Stimulated activated naive CD8-positive, alpha-beta T cell treated with anti-CD3 and anti-CD28 coated beads, Interleukin-15, Interleukin-2, amounts not matched to agents 100 U/mL and 50 U/mL, for 24 hours (primary cell): ENCODE measurements at places on chromosomes 1 and 21.

- DNase-seq: no peak
These were observed 15.6 kb upstream of the AIM2 start for GRCh38 chr1:159092036-159092760.

DNA sequence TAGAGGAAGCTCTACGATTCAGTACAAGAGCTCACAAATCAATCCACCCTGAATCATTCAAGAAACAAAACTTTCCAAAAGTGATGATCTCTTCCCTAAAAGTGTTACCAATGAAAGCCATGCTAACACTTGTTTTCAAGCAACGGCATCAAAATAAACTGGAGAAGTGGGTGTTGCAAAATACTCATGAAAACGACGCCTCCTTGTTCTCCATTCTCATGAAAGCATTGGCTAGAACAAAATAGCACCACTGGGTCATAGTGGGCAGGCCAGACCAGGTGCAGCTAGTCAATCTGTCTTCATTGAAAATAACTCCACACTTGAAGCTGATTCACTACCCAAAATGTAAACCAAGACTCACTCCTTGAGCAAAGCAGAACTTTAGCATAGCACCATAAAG, 4.3 kb downstream of the TIAM1 start:
- DNase-seq: no peak

GRCh38 chr21:45618846-45619485, 24.6 kb upstream of the PCBP3 start:
- no peak for DNase-seq

DNA sequence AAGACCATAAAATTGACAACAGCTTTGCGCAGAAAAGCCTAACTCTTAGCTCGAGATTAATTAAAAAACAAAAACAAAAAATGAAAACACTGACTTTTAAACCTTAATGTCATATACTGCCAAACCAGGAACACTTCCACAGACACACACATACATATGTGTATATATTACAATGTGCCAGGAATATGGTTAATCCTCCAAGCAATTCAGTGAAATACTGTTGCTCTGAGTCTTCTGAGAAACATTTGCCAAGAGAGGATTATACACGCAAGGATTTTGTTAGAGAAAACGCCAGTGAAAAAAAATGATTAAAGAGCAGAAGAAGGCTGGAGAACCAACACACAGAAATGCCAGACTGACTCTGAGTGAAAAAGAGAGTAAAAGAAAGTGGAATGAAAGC, 116.7 kb upstream of the CHRM3 start:
- no peak for DNase-seq

DNA sequence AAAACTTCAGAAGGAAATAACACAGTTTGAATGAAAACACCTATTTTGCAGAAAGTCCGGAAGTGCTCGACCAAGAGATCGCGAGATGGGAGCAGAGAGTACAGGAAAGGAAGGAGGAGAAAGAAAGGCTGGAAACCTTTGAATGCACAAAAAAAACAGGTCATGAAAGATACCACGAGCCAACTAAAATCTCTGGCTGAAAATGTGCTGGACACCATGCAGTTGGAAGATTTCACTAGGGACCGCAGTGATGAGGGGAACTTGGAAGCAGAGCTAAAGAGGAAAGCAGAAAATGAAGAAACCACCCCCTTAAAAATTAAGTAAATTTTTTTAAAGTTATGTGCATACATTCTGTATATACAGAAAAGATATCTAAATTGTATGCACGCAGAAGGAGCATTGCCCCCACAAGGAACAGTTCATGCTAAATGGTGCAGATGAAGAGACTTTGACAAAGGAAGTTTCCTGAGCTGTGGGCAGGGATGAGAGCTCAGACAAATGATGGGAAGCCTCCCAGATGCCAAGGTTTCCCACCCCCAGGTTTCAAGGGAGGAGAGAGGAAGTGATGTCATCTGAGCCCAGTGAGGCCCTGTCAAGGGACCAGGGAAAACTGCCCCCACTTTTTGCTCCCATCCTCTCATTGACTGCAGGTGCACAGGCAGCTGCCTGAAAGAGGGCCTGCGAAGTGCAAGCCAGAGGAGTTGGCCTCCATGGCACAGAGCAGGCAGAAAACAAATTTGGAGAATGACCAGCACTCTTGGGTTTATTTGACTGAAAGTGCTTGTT, 52.5 kb downstream of the ETS2 start:
- DNase-seq: no peak

DNA sequence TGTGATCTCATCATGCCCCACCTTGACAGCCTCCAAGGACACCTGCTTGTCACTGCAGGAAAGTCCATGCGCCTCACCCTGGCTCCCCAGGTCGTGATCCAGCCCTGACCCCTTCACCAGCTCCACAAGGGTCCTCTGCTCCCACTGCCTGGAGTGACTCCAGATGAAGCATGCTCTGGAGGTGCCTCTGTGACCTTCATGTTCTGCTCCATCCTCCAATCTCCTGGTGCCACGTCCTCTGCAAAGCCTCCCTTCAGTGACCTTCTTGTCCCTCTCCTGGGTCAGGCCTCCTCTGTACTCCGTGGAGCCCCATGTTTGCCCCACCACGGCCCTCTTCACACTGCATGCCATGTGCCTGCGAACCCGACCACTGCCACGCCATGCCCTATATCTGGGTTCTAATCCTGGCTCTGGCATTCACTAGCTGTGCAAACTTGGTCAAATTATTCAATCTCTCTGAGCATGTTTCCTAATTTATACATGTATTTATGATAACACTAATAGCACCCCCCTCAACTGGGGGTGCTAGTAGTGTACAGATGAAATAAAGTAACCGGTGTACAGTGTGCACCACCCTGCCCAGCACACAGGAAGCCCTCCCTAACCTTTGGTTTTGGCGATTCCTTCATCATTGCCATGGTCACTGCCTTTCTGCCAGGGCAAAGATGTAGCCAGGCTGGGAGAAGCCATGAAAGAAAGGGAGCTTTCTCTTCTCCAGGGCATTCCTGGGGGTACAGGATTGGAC, 77.4 kb downstream of the STUM start:
- no peak for DNase-seq

- no peak for DNase-seq
These were observed 777 bp upstream of the KISS1 start for GRCh38 chr1:204197068-204197467.

GRCh38 chr1:152858062-152858461, 1.7 kb upstream of the LCE7A start:
- DNase-seq: no peak

DNA sequence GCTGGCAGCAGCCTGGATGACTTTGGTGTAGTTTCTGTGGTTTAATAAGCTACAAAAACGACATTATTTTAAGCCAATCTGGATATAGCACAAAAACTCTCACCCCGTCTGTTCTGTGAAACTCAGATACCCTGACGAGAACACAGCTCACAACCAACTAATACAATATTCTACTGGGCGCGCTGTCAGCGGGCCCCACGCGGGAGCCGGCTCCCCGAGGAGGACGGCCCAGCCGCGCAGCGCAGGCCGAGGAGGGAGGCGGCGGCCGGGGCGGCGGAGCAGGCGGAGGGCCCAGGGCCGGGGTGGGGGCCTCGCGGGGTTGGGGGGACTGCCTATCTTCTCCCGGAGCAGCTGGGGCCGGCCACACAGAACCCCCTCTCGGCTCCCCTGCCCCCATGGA, 87.2 kb upstream of the POU3F1 start:
- DNase-seq: no peak

DNA sequence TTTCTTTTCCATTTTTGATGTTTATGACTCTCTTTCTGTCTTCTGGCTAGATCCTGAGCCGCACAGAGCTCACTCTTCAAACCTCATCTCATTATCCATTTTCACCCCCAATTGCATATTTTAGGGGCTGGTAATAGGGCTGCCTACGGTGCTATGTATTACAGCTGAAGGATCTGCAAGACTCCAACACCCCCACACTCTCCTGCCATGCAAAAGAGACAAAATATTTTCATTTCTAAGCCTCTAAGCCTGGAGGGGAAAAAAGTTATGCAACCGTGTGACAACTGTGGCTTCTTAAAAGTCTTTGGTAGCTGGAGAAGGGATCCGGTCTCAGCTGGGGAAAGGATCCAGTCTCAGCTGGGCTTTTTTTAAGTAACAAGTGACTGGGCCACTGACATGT, 311.6 kb downstream of the NPHP4 start:
- DNase-seq: no peak

DNA sequence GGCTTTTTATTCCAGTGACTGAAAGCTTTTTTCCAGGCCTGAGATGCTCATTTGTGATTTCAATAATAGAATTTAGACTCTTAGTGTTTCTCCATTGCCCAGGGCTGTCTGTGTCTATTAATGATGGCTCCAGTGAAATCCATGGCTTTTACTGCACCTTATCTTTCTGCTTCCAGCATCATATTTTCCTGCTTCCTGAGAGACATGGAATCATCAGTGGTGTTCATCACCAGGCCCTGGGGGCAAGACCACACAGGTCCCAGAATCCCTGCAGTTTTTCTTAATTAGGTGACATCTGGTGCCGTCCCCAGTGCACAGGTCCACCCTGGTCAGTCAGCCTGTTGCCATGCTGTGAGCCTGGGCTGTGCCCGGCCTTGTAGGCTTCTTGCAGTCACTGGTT, 15.5 kb downstream of the NT5C1A start:
- DNase-seq: no peak

- no peak for DNase-seq
These were observed 31.0 kb downstream of the TMCC2 start for GRCh38 chr1:205258719-205259118.

DNA sequence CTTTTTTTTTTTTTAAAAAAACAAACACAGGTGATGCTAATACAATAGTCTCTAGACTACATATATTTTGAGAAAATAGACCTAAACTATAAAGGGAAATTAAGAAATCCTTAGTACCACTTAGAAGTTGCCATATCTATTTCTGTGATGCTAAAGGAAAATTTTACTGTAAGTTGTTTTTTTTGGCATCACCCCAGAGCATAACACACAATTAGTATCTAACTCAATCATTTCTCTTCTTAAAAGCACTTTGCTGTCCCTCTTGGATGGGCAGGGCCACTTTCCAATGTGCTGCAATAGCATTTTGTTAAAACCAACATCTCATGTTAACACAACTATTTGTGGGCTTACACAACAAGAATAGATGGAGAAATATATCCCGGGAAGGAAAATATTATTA, 91.9 kb downstream of the GABPA start:
- no peak for DNase-seq

DNA sequence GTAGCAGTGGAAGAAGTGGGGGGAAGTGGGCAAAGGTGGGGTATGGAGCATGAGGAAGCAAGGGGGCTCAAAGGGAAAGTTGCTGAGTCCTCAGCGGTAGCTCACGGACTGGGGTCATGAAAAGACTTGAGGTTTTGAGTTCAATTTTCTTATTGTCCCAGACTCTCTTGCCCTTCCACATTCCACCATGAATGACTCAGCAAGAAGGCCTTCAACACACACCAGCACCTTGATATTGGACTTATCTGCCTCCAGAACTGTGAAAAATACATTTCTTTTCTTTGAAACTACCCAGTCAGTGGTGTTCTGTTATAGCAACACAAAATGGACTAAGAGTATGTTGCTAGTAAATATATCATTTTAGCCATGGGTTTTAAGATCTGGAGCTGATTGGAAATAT, 17.3 kb upstream of the RHBDL2 start:
- DNase-seq: no peak

- no peak for DNase-seq
These were observed 181.3 kb upstream of the DMRTA2 start for GRCh38 chr1:50604580-50604979.
